ENCODE measurements at places on chromosomes 2 and 18. TPM values are rescaled to one million over a fixed set of nuclear protein-coding genes. Genes with fewer than 3 reads are reported as not detected.

DNPEP gene
- 75.1 TPM for total RNA-seq

CYP27C1 gene
- not detected for total RNA-seq

SLC23A3 gene
- total RNA-seq = 4.4 TPM

DTNA gene
- total RNA-seq = 10.9 TPM

RNF138 gene
- 38.9 TPM for total RNA-seq

SRD5A2 gene
- total RNA-seq = not detected

INPP5D gene
- not detected for total RNA-seq

EXOC6B gene
- 26.4 TPM for total RNA-seq

NT5DC4 gene
- 13.6 TPM for total RNA-seq

POTEI gene
- not detected for total RNA-seq

DSG2 gene
- total RNA-seq = 194 TPM

SLC25A52 gene
- not detected for total RNA-seq

DSG4 gene
- not detected for total RNA-seq

CHAC2 gene
- total RNA-seq = 7.4 TPM

EFHD1 gene
- 0.47 TPM for total RNA-seq

ABCG5 gene
- total RNA-seq = 0.66 TPM

INSIG2 gene
- total RNA-seq = 64.4 TPM

POMC gene
- not detected for total RNA-seq

PER2 gene
- total RNA-seq = 14.8 TPM

PGAP1 gene
- 3.9 TPM for total RNA-seq

CDKL4 gene
- 1.3 TPM for total RNA-seq

CYP26B1 gene
- total RNA-seq = 5.1 TPM

ATP6V1B1 gene
- not detected for total RNA-seq

UGT1A7 gene
- total RNA-seq = 7.2 TPM

SCYGR1 gene
- not detected for total RNA-seq

GAREM2 gene
- total RNA-seq = 2.8 TPM

GNLY gene
- not detected for total RNA-seq

KLHL30 gene
- 0.64 TPM for total RNA-seq

CLEC4F gene
- total RNA-seq = not detected

OTOS gene
- not detected for total RNA-seq

DTYMK gene
- total RNA-seq = 67.6 TPM

PLGLB1 gene
- total RNA-seq = not detected

PROKR1 gene
- total RNA-seq = not detected

NLRC4 gene
- total RNA-seq = not detected

VWC2L gene
- not detected for total RNA-seq

CASP8 gene
- 67.1 TPM for total RNA-seq

AQP12A gene
- total RNA-seq = not detected

C2orf66 gene
- 0.35 TPM for total RNA-seq

NR4A2 gene
- 4.9 TPM for total RNA-seq

CNGA3 gene
- total RNA-seq = not detected

ATL2 gene
- total RNA-seq = 118 TPM
